NCI-H1092 treated with DMSO at 0.1 percent for 48 hours (cell line): ENCODE measurements at places on chromosomes 3 and 15.

DNA sequence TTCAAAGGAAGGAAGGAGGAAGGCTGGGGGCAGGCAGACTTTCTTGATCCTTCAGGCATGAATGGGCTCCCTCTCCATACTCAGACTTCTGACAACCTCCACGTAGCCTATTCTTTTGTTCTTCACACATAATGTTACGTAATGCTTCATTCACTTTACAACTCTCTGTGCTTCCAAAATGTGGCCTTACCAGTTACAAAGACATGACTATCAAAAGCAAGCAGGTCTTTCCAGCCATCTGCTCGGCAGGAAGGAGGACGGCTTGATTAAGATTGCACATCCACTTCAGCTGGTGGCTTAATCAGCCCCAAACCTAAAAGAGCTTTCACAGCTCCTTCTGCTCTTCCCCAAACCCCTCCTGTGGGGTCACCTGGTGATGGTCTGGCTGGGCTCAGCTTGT lies 263.2 kb downstream of the XXYLT1 start:
- DNase-seq = no peak

DNA sequence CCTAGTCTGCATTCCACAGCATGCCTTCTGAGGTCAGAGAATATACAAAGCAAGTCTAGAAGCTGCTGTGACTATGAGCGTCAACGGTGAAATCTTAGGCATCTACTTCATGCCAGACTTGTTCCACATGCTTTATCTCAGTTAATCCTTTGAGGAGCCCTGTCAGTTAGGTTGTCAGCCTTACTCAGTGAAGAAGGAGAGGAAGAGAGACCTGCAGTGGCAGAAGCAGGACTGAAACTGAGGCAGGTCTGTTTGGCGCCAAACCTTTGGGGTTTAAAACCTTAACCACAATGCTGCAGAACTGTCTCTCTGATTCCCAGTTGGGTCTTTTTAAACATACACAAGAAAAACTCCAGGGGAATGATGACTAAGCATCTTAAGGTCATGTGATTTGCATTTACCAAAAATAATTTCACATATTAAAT lies 139.0 kb upstream of the LIPC start:
- DNase-seq = no peak

DNA sequence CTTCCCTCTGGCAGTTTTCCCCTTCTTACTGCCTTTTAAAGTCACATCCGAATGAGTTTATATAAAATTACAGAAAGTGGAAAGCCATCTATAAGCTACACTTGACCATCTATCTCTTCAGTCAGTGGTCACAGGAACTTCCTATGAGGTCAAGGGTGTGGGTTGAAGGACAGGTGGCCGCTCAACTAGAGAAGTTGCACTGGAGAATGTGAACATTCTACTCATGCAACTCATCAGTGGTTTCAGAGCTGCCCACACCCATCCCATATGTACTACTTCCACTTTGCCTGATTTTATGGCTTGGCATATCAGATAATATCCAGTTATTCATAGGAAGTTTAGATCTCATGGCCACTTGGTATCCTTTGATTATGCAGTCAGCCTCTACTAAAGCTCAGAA lies 57.4 kb upstream of the TMEM158 start:
- DNase-seq = no peak

DNA sequence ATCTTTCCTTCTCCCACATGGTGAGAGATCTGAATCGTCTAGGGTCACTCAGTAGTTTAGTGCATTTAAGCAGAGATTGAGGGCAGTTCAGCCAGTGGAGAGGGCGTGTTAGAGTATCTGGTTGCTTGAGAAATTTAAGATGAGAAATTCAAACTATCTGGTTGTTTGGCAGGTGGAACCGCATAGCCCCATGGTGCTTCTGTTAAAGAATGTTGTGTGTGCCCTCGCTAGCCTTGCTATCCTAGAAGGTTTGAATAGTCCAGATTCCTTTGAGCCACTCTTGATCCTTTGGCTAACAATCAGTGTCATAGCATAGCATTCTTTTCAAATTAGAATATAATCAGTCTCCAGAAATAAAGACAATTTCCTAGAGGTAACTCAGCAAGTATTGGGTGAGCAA lies 32.1 kb downstream of the ABHD17C start:
- DNase-seq = no peak

- DNase-seq = no peak
These were observed 8.3 kb downstream of the IL5RA start for GRCh38 chr3:3101660-3102458.

- DNase-seq = no peak
These were observed 59.1 kb downstream of the SENP7 start for GRCh38 chr3:101453961-101454360.

DNA sequence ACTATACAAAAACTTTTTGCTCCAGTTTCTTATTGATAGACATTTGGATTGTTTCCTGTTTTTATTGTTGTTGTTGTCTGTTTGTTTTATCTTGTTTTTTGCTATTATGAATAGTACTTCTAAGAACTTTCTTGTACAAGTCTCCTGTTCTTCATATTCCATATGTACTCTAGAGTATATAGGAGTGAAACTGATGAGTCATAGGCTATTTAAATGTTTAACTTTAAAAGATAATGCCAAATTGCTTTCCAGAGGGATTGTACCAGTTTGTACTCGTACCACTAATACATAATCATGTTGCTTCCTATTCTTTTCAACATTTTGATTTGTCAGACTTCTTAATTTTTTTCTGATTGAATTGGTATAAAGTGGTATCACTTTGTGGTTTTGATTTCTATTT lies 19.6 kb downstream of the LRRC49 start:
- no peak for DNase-seq

DNA sequence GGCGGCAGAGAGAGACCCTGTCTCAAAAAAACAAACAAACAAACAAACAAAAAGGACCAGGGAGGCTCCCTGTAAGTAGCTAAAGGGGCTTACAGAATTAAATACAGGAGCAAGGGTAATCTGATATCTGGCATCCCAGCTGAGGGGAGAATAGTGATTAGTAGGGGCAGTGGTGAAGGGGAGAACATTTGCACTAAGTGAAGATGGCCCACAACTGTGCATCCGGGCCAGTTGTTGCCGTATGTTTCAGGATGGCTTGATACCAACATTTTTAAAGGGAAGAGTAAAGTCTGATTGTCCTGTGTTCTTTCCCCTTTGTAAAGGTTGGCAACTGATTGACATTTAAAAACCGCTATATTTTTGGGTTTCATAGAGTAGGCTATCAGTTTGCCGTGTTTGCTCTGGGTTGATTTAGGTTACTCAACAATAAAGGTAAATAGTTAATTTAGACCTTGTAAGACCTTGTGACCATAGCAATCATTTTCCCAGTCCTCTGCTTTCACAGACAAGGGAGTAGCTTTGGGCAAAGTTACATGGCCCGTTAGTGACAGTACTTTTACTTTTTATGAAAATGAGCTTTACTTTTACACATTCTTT lies 167.8 kb downstream of the PTPRG start:
- DNase-seq = no peak

- DNase-seq = peak; percentile 50
These were observed 141.9 kb upstream of the C2CD4B start for GRCh38 chr15:62306851-62307504.

GRCh38 chr3:139358841-139359562 lies 15.2 kb downstream of the MRPS22 start:
- DNase-seq = peak; percentile 80

DNA sequence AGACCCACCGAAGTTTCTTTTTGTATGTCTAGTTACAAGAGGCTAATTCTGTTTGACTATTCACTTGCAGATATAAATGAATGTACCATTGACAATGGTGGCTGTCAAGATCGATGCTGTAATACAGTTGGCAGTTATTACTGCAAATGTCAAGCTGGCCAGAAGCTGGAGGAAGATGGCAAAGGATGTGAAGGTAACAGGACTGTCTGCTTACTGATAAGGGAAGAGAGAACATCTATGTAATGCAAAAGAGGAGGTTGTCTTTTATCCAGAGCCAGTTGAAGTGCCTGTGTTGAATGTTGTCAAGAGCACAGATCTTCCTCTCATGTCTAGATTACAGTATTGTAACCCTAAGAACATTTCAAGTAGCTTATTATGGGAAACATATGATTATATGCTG lies 549.5 kb upstream of the GOLIM4 start:
- DNase-seq = no peak

DNA sequence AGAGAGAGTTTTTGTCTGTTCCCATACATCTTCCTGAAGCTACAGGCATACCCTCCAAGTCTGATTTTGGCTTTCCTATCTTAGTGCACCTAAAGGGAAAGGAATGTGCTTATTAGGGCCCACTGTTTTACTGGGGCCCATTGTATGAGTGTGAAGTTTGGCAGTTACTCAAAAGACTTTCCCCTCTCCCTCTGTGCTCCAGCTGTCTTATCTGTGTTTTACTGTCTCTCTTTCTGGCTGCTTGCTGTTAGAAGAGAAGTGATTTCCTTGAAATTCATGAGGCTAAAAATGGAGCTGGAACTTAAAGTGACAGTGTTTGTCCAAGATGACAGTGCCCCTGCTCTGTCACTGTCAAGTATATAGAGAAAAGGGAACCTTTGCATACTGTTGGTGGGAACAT lies 436.2 kb downstream of the OCA2 start:
- DNase-seq = no peak

- DNase-seq = no peak
These were observed 25.6 kb upstream of the ZNF280D start for GRCh38 chr15:56758770-56759449.

- DNase-seq = peak; percentile 54
These were observed 932 bp downstream of the GSK3B start for GRCh38 chr3:120093119-120093910.

- DNase-seq = no peak
These were observed 65.7 kb upstream of the FRMD4B start for GRCh38 chr3:69451594-69451993.

DNA sequence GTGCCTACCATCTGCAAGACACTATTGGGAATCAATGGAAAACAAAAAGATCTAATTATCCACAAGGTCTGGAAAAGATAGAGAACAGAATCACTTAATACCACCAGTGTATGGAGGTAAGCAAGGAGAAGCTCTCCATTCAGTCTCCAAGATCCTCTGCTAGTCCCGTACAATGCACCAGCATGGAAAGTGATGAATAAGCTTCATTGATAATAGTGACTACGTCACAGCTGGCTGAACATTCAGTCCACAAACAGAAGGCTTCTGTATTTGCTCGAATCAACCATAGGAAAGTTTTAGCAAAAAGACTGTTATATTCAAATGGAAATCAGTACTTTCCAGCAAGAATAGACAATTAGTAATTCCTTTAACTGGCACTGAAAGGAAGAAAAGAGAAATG lies 42.9 kb downstream of the IGSF11 start:
- DNase-seq = no peak

DNA sequence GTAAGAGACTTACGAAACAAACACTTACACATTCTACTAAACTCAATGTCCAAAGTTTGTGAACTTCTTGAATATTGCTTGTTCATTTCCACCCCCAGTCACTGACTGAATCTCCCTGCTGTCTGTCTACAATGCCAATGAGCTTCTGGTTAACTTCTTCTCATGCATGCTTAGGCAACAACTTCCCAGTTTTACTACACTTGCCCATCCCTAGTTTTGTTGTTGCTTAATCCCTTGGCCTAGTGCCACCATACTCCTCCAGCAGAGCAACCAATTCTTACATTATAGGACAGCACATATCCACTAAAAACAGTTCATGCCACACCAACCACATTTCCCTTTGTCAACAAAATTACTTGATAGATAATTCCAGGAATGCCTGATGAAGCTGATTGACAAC lies 40.9 kb upstream of the CCR2 start:
- no peak for DNase-seq

GRCh38 chr3:71010726-71011455 lies 572.6 kb downstream of the FOXP1 start:
- no peak for DNase-seq

DNA sequence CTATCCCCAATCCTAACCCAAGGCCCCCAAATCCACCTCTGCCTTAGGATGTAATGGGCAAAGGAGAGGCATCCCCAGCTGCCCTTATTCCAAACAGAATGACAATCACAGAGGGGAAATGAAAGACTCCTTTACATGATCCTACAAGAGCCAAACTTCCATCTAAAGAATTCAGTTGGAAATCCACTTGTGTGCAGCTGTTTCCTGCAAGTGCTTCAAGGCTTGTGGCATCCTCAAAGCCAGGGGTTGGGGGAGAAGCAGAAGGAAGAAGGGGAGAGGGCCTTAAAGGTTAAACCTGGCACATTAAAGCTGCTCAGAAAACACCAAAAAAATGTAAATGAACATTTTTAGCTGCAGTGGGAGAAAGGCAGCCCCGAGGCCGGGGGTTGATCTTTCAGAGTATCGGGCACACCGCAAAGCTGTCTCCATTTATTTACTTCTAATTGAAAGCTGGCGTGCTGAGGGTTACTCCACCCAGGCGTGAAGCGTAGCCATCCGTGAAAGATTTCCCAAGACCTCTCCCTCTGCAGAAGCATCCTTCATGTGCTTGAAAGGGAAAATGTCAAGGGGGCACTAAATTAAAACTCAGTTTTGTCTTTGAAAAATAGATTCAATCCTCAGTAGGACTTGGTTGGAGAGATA lies 217.8 kb downstream of the SHQ1 start:
- no peak for DNase-seq

DNA sequence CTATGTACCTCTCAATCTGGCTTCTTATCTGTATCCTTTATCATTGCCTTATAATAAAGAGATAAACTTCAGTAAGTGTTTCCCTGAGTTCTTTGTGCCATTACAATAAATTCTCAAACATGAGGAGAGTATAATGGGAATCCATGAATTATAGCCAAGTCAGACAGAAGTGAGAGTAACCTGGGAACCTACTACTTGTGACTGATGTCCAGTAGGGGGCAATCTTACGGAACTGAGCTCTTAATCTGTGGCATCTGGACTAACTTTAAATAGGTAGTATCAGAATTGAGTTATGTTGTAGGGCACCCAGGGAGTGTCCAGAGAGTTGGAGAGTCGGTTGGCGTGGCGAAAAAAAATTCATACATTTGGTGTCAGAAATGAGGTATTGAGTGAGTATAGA lies 542.6 kb downstream of the ZBBX start:
- DNase-seq = peak; percentile 1

- DNase-seq = no peak
These were observed 58.7 kb downstream of the SMAD3 start for GRCh38 chr15:67124111-67124510.
